A549 treated with RU486 at 1 μM for 4 hours (cell line): ENCODE measurements at places on chromosomes 2 and 18. TPM values are rescaled to one million over a fixed set of nuclear protein-coding genes. Genes with fewer than 3 reads are reported as not detected.

TNFRSF11A gene
- total RNA-seq: 6.5 to 10.2 TPM (median 8.6 TPM) in 5 replicates

DSG4 gene
- not detected in 5 replicates for total RNA-seq

SMYD1 gene
- not detected in 5 replicates for total RNA-seq

SKOR2 gene
- total RNA-seq: not detected in 5 replicates

DOK6 gene
- total RNA-seq: not detected in 5 replicates

ADAM23 gene
- total RNA-seq: 8.5 to 11.2 TPM (median 9.6 TPM) in 5 replicates

POTEC gene
- not detected in 5 replicates for total RNA-seq

OBSL1 gene
- 17.0 to 24.0 TPM (median 20.1 TPM) in 5 replicates for total RNA-seq

PLCD4 gene
- 0.29 to 0.71 TPM (median 0.53 TPM) in 5 replicates for total RNA-seq

FOXI3 gene
- not detected in 5 replicates for total RNA-seq

CRYGC gene
- not detected in 5 replicates for total RNA-seq

RGPD3 gene
- total RNA-seq: 0.07 to 0.19 TPM (median 0.10 TPM) in 5 replicates

OTOF gene
- 0.05 to 0.13 TPM (median 0.07 TPM) in 4 of 5 replicates, not detected in the other for total RNA-seq

RASGRP3 gene
- 0.70 to 1.6 TPM (median 1.2 TPM) in 5 replicates for total RNA-seq

C2orf68 gene
- total RNA-seq: 19.6 to 28.1 TPM (median 24.4 TPM) in 5 replicates
